ENCODE measurements at places on chromosomes 5 and 9.
A peak's percentile ranks its signal among the peaks of the same experiment; 100 is the strongest.

- no peak for DNase-seq
Measured at GRCh38 chr5:51273021-51273420, 110.2 kb upstream of the ISL1 start.

DNA sequence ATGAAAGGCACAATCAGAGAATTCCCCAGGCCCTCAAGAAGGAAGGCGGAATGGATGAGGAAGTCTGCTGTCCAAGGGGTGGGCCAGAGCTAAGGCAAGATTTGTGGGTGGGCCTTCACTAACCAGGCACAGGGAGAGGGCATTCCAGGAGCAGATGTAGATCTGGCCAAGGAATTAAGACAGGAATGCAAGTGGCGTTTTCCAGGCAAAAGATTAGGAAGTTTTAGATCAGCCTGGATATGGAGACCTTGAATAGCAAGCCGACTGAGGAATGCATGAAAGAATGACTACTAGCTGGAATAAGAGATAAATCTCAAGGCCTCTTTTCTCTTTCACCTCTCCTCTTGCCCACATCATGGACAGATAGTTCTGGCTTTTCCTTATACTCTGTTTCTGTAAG is 68.5 kb downstream of the GHR start:
- DNase-seq, result no peak

- no peak for DNase-seq
Measured at GRCh38 chr5:112930082-112930344, 8.0 kb upstream of the REEP5 start.

- DNase-seq, result no peak
Measured at GRCh38 chr5:62206150-62206829, 99.7 kb upstream of the KIF2A start.

GRCh38 chr5:6772886-6773285 is 59.7 kb downstream of the TENT4A start:
- no peak for DNase-seq

GRCh38 chr5:172640822-172641358 is at the start of gene NEURL1B:
TSS of gene NEURL1B (plus strand) at chr5:172641263. CDS start at chr5:172641407, 144 bp downstream.
- DNase-seq, result no peak

DNA sequence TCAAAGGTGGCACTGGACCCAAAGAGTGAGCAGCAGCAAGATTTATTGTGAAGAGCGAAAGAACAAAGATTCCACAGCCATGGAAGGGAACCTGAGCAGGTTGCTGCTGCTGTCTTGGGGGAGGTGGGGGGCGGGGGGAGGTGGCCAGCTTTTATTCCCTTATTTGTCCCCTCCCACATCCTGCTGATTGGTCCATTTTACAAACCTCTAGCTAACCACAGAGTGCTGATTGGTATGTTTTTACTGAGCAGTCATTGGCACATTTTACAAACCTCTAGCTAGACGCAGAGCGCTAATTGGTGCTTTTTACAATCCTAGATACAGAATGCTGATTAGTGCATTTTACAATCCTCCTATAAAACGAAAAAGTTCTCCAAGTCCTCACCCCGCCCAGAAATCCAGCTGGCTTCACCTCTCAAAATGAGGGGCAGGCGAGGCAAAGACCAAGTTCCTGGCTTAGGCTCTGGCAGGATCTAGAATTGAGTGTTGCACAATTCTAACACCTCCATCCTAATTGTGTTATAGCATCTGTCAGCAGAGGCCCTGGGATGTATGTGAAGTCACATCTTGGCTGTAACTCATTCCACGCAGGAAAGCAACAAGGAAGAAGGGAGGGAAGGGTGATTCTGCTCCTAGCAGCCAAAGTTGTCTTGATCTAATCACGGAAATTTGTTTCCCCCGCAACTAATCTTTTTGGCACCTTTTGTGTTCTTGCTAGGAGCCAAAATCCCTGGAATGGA is 34.3 kb downstream of the ROR2 start:
- DNase-seq, result no peak

GRCh38 chr5:6465831-6466790 is 17.5 kb downstream of the UBE2QL1 start:
- no peak for DNase-seq

DNA sequence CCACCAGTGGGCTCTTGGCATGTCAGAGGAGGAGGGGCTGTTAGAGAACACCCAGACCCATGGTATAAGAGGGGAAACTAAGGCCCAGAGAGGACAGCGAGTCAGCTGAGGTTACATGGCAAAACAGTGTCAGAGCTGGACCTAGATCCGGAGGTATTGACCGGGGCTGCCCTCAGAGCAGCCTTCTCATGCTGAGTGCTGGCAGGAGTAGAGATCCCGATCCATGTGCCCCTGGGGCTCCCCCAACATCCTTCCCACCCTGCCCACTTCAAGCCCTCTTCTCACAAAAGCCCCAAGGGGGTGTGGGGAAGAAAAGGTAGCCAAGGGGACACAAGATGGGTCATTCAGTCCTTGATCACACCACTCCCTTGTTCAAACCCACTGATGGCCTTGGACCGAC is 19.9 kb downstream of the CSF1R start:
- no peak for DNase-seq

DNA sequence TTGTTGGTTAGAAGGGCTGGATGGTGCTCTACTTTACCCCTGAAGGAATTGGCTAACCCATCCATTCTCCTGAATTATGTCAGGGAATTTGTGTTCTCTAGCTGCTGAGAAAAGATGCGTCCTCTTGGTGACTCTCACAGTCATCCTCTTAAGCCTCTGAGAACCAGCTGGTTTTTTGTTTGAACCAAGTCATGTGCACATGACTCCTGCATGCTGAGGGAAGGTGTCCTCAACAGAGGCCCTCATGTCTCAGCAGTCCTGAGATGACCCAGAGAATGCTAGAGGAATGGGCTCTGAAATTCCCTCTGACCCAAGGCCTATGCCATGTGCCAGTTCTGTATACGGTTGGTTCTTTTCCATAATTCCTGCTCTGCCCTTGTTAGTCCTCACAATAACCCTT is 10.4 kb upstream of the C5orf63 start:
- no peak for DNase-seq

- DNase-seq, result no peak
Measured at GRCh38 chr9:109496218-109496617, 1.9 kb downstream of the PTPN3 start.

DNA sequence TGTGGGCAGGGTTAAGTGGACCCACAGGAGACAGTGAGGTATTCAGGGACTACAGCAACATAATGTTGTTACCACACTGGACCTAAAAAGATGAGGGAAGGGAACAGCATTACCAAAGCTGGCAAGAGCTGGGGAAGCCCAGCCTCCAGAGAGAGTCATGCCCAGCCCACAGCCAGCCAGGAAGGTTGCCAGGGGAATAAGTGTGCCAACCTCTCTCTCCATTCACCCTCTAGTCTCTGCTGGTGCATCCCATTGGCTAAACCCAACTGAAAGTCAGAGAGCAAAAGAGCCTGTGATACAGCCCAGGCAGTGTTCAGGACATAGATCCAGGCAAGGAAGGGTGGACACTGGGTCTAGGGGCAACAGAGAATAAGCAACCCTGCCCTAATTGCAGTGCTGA is 35.8 kb upstream of the AFAP1L1 start:
- DNase-seq, result no peak

DNA sequence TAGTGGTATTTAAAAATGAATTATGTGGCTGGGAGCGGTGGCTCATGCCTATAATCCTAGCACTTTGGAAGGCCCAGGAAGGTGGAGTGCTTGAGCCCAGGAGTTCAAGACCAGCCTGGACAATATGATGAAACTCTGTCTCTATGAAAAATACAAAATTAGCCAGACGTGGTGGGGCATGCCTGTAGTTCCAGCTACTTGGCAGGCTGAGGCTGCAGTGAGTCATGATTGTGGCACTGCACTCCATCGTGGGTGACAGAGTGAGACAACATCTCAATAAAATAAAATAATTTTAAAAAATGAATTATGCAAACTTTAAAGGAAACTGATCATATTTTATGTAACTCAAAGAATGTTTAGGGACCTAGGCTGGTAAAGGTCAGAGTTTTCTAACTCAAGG is 310.8 kb upstream of the DMRT1 start:
- no peak for DNase-seq

GRCh38 chr5:151070449-151070848 is 10.4 kb downstream of the TNIP1 start:
- DNase-seq, result no peak

GRCh38 chr5:173025651-173026050 is 30.5 kb upstream of the CREBRF start:
- DNase-seq, result no peak

DNA sequence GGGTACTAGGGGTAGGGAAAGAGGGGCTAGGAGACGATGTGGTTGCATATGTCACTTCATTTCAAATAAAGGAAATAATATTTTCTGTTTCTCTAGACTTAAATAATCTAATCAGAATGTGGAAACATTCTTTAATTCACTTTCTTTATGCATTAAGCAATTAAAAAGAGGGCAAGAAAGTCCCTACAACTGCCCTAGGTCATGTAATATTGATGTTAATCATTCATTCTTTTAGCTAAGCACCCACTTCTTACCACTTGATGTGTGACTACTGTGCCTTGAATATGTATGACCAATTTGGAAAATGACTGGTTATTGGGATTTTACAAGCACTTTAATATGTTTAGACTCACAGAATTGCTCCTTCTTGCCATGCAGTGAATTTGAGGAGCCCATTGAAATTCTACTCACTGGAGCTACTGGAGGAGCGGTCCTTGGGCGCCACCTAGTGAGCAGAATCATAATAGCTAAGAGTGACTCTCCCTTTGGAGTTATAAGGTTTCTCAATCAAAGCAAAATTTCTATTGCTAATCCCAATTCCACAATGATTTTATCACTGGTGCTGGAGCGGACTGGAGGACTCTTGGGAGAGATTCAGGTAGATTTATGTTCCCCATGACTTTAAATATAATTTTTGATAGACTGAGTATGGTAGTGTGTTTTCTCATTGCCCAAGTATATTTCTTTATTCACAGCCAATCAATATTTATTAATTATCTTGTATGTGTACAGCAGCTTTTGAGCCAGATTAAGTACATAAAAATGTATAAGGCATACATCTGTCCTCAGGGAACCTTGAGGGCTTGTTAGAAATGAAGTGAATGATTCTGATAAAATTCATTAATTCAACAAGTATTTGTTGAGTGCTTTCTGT is 225.1 kb downstream of the ADGRV1 start:
- DNase-seq, result peak; percentile 53

DNA sequence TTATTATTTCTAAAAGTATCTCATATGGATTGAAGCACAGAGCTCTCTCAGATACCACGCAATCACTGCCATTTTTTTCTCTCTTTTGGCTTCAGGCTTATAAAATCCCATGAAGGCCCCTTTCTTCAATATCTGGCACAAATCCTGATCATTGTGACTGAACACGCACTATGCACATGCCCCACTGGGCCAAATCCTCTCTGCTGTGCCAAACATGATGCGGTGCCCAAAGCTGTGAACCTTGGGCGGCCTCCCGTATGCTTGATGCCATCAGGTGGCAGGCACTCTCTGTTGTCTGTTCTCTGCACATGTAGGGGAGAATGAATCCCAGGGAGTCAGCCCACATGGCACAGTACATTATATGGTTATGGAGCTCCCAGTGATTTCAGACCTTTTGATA is 375.0 kb upstream of the RGMB start:
- DNase-seq, result no peak

GRCh38 chr5:1156754-1157460 is 44.5 kb upstream of the SLC6A19 start:
- DNase-seq, result no peak

- no peak for DNase-seq
Measured at GRCh38 chr9:75488719-75489110, 400.4 kb downstream of the OSTF1 start.

DNA sequence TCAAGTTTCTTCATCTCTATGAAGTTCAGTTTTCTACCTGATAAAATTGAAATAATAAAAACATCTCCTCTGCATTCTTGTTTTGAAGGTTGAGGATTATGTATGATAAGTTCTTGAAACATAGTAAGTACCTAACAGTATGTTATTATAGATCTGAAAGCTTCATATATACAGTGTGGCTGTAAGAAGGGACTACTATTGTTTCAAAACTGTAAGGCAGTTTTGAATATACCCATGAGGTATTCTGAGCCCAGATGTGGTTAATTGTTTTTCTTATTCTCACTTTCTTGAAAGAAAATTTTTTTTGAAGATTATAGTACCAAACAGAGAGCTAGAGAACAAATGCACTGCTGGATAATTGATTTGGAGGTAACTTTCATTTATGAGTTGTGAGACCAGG is 383.2 kb downstream of the CHSY3 start:
- DNase-seq, result no peak

DNA sequence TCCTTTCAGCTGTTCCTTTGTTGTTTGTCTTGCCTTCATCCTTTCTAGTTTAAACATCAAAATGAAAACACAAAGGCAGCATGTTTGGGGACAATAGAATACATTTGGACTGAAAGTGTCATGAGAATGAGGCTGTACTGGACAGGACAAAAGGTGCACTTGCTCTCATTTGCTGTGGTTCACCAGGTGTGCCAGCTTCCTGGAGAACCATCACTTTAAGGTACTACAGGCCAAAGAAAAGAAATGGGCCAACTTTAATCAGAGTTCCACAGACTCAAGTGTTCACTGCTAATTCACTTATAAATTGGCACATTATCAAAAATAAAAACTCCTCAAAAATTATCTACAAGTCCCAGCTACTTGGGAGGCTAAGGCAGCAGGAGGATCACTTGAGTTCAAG is 53.8 kb downstream of the ABHD17B start:
- DNase-seq, result no peak

- peak; percentile 2 for DNase-seq
Measured at GRCh38 chr5:171450423-171451331, 31.2 kb downstream of the FGF18 start.

- DNase-seq, result no peak
Measured at GRCh38 chr9:1538301-1538700, 476.8 kb upstream of the SMARCA2 start.

GRCh38 chr9:100679834-100680233 is 102.0 kb downstream of the CAVIN4 start:
- DNase-seq, result no peak

- DNase-seq, result peak; percentile 72
Measured at GRCh38 chr5:109408991-109409843, 557 bp downstream of the PJA2 start.

DNA sequence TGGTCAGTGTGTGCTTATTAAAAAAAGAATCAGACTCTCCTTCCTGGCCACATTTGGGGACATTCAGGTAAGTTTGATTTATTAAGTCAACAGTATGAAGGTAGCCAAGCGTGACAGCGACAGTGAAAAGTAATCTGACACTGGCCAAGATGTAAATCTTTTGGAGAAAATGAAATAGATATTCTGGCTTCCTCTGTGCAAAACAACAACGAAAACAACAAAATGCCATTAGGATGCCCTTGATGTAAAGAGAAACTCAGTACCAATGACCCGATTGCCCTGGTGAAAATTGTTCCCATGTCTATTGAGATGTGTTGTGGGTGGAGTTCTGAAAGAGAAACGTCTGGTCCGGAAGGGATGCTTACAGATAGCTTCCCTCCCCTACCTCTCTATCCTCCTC is 267.8 kb downstream of the MAT2B start:
- DNase-seq, result no peak

GRCh38 chr5:151274666-151275065 is 21.7 kb downstream of the GM2A start:
- no peak for DNase-seq

- no peak for DNase-seq
Measured at GRCh38 chr5:147234825-147235635, at the start of gene STK32A. TSS of gene STK32A (plus strand) at chr5:147235026. CDS start at chr5:147239635, 4,609 bp downstream.

All from stimulated activated CD4-positive, alpha-beta T cell treated with anti-CD3 and anti-CD28 coated beads, TNF-alpha, amount 100 ng/mL, for 48 hours (primary cell).